ENCODE measurements at places on chromosomes 3 and 15.

DNA sequence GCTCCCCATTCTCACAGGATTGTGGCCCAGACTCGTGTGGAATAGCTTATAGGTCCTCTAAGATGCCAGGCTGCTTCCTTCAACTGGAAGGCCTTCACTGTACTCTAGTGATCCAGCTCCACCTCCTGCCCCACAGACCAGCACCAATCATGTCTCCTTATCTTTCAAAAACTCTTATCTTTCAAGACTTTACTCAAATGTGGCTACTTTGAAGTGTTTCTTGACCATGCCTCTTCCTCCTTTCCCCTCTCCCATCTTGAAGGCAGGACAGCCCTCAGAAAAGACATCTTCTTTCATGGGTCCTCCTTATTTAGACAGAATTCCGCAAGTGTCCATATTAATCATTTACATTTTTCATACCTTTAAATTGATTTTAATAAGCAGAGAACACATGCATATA, 142.3 kb downstream of the CHST2 start:
- DNase-seq = no peak

GRCh38 chr15:51112078-51112477, 17.4 kb upstream of the TNFAIP8L3 start:
- DNase-seq = no peak

DNA sequence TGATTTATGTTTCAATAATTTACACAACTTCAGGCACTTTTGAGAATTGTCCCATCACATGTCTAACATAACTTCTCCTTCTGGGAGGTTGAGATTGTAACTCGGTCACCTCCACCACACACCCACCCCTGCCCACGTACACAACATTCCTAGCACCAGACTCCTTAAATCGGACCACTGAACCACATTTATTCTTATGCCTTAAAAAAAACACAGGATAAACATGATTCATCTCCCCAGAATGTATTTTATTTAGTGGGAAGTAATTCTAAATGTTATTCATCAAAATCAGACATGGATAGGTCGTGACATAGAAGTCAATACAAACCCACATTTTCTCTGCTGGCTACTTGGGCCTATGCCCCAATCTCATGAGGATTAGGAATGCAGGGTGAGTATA, 3.0 kb downstream of the SNTN start:
- no peak for DNase-seq

GRCh38 chr3:37255990-37256308, 81.6 kb upstream of the LRRFIP2 start:
- DNase-seq = no peak

GRCh38 chr3:126817781-126818180, 113.7 kb downstream of the CHCHD6 start:
- DNase-seq = no peak

DNA sequence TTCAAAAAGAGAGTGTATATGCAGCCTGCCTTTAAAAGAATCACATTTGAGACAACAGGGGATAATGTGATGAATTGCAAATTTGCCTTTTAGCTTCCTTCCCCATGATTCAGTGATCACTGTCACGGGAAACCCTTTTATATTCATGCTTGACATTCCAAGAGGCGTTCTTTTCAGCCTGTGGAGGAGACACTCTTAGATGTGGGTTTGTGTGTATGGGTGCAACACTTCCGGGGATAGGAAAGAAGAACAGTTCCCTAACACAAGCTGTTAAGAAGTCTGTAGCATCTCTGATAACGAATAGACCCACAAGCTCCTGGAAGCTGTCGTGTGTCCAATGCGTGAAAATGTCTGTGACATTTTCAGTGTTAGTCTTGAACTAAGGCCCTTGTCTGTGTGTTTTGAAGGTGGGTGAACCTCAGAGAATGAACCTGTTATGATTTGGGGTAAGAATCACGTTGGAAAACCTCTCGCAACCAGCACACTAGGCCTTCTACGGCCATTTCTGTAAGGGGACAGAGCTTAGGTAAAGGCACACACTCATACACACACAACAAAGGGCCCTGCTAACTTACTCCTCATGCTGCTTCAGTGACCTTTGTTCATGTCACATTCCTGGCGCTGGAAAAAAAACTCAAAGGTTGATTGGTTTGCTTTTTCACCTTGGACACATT, 229.2 kb upstream of the ST8SIA2 start:
- no peak for DNase-seq

- DNase-seq = no peak
These were observed 82.5 kb downstream of the ANO10 start for GRCh38 chr3:43539321-43539720.

All from lung (tissue), 17 donors.